ENCODE measurements at places on chromosomes 16 and 17.
A peak's percentile ranks its signal among the peaks of the same experiment; 100 is the strongest.

GRCh38 chr17:38728290-38728831 is 1.8 kb upstream of the CISD3 start:
- DNase-seq: no peak

DNA sequence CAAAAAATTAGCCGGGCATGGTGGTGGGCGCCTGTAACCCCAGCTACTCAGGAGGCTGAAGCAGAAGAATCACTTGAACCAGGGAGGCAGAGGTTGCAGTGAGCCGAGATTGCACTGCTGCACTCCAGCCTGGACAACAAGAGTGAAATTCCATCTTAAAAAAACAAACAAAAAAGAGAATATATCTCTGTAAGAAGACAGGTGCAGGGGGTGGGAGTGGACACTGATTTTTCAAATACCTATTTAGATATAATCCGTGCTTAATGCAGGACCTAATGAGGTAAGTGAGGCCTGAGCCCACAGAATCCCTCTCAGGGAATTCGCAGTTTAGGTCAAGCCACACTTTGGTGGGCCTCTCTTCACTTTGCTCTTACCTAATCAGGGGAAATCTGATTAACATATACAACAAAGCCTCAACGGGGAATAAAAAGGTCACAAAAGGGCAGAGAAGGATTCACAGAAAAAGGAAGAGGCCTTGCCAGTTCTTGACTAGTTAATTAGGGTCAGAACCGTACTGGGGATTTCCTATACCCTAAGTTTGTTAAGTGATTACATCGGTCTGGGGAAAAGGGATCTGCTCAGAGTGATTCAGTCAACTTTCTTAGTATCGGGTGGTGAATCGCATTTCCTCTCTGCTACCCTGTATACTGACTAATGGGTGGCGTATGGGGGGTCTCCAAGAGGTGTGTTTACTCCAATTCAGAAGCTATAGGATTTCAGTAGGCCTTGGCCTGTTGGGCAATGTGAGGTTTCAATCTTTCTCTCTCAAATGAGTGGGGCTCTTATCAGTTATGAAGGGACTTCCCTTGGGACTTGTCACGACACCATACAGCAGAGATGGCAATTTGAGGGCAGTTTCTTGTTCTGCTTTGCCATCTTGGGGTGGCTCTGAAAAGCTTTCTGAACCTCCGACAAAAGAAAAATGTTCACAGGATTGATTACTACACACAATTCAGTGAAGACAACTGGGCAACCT is 1.9 kb upstream of the NFAT5 start:
- DNase-seq: no peak

GRCh38 chr17:14471052-14471451 is 170.2 kb downstream of the HS3ST3B1 start:
- DNase-seq: no peak

GRCh38 chr16:78147911-78148401 is 48.5 kb downstream of the WWOX start:
- peak; percentile 74 for DNase-seq

GRCh38 chr17:38899421-38899820 is 26.0 kb upstream of the LASP1NB start:
- DNase-seq: no peak

DNA sequence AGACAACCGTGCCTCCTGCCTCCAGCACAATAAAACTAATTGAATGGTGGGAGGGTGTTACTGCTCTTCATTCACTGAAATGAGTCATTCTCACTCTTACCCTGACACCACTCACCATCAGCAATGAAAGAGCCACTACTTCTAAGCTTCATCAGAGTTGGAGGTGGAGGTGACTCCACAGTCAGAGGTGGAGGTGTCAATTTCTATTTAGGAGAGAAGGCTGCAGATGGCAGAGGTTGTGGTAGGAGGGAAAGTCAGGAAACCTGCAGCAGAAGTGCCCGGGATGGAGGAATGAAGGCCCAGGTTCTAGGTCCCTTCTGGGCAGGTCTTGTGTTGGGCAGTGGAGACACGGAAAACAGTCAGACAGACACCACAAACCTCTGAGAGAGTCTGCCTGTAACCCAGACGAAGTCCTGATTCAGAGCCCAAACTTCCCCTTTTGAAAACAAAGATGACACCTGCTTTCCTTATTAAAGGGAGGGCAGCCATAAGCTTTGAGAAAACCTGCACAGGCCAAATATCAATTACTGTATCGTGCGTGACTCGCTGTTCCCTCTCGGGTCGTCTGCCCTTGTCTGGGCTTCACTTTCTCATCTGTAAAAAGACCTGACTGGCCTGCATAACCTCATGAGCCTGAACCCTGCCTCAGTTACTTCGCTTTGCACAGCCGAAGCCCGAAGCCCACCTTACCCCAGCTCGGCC is 668 bp downstream of the ATPAF2 start:
- no peak for DNase-seq

GRCh38 chr17:37098152-37098551 is 149.4 kb downstream of the AATF start:
- no peak for DNase-seq

GRCh38 chr17:39757931-39758873 is 20.5 kb downstream of the GRB7 start:
- no peak for DNase-seq

GRCh38 chr16:6861135-6861814 is 471.4 kb upstream of the RBFOX1 start:
- no peak for DNase-seq

- DNase-seq: no peak
Observed at GRCh38 chr16:87223656-87224248, 93.4 kb downstream of the C16orf95 start.

GRCh38 chr16:13478991-13479390 is 441.0 kb upstream of the ERCC4 start:
- DNase-seq: no peak

GRCh38 chr16:89586218-89586617 is 10.7 kb downstream of the CPNE7 start:
- no peak for DNase-seq

- DNase-seq: peak; percentile 68
Observed at GRCh38 chr17:19364699-19365498, 2.4 kb upstream of the B9D1 start.

- DNase-seq: no peak
Observed at GRCh38 chr17:74852237-74853047, 7.2 kb downstream of the GRIN2C start.

- DNase-seq: no peak
Observed at GRCh38 chr16:20218093-20218492, 109.2 kb downstream of the GP2 start.

DNA sequence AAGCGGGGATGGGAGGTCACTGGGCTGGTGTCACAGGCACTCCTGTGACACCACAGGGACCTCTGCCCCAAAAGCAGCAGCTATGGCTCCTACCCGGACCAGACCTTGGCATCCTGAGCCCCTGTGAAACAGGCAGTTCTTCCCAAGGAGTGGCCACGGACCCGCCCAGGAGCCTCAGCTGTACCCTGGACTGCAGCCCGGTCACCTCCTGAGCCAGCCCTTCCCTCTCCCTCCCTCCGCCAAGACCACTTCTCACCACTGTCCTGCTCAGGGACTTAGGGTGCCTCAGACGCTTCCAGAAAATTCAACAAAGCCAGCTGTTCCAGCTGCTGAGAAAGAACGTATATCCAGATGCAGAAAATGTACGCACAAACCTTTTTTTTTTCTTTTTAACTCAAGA is 13.9 kb upstream of the NCBP3 start:
- no peak for DNase-seq

GRCh38 chr17:76071531-76072147 is 678 bp downstream of the SRP68 start:
- DNase-seq: no peak

DNA sequence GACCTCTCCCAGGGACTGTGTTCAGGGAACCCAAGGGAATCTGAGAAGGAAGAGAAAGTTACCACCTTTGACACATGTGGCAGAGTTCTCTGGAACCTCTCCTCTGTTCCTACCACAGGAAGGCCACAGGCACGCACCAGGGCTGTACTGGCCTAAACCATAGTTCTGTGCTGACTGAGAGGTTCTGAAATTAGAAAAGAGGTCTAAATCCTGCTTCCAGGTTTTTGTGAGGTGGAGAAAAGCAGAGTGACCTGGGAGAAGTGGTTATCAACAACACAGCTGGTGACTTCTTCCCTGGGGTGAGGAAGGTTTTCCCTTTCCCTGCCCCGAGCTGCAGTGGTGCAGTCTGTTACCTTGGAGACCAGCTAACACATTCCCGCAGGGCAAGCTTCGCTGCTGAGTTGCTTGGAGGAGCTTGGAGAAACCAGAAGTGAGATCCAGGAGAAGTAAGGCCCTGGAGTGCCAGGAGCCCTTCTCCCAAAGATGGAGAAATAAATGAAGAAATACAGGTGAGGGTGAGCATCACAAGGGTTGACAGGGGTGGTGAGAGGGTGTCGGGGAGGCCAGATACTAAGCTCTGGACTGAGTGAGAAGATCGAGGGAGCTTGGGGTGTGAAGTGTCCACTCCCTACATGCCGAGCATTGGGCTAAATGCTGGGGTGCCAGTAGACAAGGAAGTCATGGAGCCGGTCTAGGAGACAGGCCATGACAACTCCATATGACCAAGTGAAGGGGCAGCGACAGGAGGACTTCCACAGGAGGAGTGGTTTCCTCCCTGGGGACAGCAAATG is at the start of gene VWA3A:
TSS of gene VWA3A (plus strand) at position 399 of the 791 bp plus-strand sequence. CDS start at position 496, 97 bp downstream.
- no peak for DNase-seq

DNA sequence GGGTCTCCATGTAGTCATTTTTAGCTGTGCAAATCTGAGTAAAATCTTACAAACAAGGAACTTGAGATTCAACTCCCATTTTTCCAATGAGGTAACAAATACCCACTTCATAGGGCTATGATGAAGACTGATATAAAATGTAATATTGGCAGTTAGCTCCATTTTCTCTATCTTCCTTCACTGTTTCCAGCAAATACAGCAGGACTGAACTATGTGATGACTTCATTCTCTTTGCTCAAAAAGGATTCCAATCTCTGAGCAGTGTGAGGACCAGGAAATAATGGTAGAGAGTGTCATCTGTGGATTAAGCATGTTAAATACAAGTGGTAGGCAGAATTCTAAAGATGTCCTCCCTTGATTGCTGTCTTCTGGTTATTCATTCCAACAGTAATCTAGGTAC is 18.3 kb downstream of the RND2 start:
- DNase-seq: no peak

GRCh38 chr16:89918453-89919347 is at the start of gene MC1R:
Gene MC1R, plus strand, starts transcription at chr16:89918862. Its CDS starts 397 bp downstream, at chr16:89919259.
- DNase-seq: peak; percentile 12

GRCh38 chr16:70746708-70747424 is 54.1 kb downstream of the VAC14 start:
- DNase-seq: peak; percentile 15

DNA sequence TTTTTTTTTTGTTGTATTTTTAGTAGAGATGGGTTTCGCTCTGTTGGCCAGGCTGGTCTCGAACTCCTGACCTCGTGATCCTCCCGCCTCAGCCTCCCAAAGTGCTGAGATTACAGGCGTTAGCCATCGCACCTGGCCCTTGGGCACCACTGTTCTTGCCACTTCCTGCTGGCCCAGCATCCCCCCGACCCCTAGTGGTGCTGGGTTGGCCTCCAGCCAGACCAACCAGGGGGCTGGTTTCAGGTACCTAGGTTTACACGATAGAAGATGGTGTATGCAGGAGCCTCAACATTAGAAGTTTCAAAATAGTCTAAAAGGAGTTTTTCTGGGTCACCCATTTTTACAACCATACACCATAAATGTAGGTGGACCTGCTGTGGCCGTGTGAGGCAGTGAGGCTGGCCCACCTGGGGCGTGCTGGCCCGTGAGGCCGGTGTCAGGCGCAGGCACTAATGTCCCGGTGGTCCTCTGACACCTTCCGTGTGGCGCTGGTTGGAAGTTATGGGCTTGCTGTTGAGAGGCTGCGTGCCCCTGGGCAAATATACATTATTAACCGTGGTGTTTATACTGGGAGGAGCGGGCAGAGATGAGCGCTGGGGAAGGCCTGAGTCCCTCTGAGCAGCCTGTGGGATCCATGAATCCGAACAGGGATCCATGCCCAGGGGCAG is 43.5 kb downstream of the CFAP20 start:
- no peak for DNase-seq

DNA sequence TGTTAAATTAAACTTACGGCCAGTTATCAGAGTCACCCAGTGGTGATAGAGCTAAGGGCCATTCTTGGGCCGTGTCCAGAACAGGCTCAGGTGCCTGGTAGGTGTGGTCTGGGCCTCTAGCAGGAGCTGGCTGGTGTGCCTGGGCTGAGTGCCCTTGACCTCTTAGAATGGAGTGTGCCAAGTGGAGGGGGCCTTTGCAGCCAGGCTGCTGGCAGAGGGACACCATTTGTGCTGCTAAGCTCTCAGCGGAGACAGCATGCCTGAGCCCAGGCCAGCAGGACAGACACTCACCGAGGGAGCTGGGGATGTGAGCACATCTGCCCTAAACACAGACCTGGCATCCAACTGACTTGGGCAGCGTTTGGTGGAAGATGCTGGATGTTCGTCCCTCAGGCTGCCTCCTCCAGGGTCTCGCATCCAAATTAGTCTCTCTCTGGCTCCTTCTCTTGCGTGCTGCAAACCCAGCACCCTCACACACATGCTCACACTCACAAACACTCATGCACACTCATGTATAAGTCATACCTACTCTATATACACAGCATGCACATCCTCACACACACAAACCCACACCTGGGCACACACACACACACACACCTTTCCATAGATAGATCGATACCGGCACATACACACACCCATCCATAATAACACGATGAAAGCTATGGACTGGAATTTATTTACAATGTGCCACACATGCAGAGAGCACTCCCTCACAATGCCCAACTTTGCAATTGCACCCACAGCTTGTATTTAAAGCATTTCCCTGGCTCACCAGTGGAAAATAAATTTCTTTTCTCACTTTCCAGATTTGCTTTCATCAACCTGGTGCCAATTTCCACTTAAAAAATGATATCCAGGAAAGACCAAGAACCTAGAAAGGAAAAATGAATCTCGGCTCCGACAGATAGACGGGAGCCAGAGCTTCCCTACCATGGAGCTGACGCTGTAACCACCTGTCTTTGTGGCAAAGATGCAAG is 33.6 kb upstream of the CDH5 start:
- DNase-seq: peak; percentile 74

- no peak for DNase-seq
Observed at GRCh38 chr16:84509032-84509950, 4.8 kb upstream of the MEAK7 start.

DNA sequence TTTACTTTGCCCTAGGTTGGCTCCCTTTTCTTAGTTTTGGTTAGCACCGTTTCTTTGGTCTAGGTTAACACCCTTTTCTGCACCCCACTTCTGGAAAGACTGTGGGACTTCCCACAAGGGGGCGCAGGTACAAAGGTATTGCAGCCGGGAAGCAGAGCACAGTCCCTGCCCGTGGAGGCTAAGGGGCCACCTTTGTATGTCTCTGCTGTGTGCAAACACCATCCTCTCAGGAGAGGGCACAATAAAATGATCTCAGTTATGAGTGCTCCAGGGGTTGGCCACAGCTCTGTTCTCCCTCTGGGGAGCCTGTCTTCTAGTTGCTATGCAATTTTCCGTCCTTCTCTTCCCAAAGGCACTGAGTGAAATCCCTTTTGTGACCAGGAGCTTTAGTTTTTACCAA is 28.4 kb upstream of the TMC5 start:
- peak; percentile 86 for DNase-seq

GRCh38 chr16:72974142-72974769 is 73.7 kb downstream of the ZFHX3 start:
- peak; percentile 56 for DNase-seq

- no peak for DNase-seq
Observed at GRCh38 chr16:89727406-89728120, 6.2 kb downstream of the ZNF276 start.

All from NCI-H1092 treated with DMSO at 0.1 percent for 48 hours (cell line).